ENCODE measurements at places on chromosomes 12 and 14. TPM values are rescaled to one million over a fixed set of nuclear protein-coding genes. Genes with fewer than 3 reads are reported as not detected.

- peak; percentile 72 for DNase-seq
Observed at GRCh38 chr14:76955575-76956315, 72.8 kb downstream of the IRF2BPL start.

The GALNT9 gene
- total RNA-seq: not detected

- DNase-seq: no peak
Observed at GRCh38 chr14:74176400-74176793, 62.9 kb upstream of the VSX2 start.

The AICDA gene
- not detected for total RNA-seq

GRCh38 chr12:10802587-10802986, at the start of gene TAS2R7:
Gene TAS2R7 (minus strand): TSS chr12:10802627. CDS start chr12:10802570, 57 bp downstream.
- DNase-seq: no peak

GRCh38 chr12:80411787-80412186, 32.2 kb upstream of the PTPRQ start:
- no peak for DNase-seq

GRCh38 chr12:4202487-4202886, 71.1 kb upstream of the CCND2 start:
- DNase-seq: no peak

The IL26 gene
- 2.3 TPM for total RNA-seq

The PPP4R4 gene
- total RNA-seq: 3.3 TPM

DNA sequence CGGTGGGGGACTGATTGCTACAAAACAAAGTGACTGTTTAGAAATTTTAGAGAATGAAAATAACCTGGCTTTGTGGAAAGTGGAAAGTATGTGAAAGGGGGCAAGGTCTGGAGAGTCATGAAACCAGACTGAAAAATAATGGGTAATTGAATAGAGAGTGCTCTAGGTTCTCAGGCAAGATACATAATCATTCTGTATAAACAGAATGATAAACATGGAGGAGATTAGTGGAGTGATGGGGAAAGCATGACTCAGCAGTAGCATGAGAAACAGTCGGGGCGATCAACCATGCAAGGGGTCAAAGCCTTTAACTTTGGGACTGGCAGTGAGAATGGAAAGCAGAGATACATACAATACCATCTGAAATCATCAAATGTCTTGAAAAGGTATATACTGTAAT, 332.5 kb downstream of the CCER1 start:
- DNase-seq: no peak

GRCh38 chr12:79451978-79452377, 238.8 kb downstream of the PAWR start:
- no peak for DNase-seq

- DNase-seq: peak; percentile 49
Observed at GRCh38 chr12:104680070-104680469, 223.3 kb downstream of the CHST11 start.

GRCh38 chr14:68649476-68650189, 143.2 kb downstream of the ZFP36L1 start:
- DNase-seq: no peak

DNA sequence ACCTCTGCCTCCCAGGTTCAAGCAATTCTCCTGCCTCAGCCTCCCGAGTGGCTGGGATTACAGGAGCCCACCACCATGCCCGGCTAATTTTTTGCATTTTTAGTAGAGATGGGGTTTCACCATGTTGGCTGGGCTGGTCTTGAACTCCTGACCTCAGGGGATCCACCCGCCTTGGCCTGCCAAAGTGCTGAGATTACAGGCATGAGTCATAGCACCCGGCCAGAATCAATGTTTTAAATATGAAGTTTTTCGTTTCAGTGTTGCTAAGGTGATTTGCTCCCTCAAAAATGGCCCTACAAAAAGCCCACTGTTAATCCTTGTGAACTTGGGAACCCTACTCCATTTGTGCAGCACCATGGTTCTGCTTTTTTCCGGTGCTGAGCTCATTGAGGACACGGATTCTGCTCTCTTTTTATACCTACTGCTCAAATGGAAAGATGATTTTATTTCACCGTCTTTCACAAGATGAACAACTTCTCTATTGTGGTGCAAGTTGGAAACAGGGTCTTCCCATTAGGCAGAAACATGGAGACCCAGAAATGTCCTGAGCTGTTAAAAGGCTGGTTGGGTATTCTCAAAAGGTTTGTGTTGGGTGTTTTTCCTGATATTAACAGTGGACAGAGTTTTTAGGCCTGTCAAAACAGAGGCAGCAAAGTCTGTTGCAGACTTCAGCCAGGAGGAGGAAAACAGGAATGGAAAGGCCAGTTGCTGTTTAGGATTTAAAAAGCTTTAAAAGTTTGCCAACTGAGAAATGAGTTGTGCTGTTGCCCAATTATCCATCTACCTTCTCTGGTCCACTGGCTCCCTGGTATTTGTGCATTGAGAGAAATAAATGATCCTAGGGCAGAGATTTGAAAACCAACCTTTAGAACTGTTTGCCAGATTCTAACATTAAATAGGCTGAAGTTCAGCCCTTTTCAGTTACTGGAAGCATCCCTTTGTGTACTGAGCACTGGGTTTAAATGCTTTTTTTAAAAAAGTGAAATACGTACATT, 85.8 kb downstream of the ATP23 start:
- no peak for DNase-seq

The KRT80 gene
- total RNA-seq: not detected

DNA sequence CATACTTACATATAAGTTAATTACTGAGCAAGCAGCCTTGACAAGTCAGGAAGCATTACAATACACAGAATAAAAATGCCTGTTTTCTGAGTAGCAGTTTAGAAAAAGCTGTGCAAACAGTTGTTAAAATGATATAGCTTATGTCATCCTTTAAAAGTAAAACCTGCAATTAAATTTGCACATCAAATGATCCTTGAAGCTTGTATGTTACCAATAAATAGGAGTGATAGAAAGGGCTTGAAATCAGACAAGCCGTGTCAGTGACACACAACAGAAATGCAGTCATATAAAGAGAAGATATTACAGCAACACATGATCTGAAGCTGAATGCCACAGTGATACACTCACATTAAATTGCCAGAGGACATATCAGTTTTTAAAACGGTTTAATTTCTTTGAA, 70.0 kb downstream of the EPS8 start:
- no peak for DNase-seq

DNA sequence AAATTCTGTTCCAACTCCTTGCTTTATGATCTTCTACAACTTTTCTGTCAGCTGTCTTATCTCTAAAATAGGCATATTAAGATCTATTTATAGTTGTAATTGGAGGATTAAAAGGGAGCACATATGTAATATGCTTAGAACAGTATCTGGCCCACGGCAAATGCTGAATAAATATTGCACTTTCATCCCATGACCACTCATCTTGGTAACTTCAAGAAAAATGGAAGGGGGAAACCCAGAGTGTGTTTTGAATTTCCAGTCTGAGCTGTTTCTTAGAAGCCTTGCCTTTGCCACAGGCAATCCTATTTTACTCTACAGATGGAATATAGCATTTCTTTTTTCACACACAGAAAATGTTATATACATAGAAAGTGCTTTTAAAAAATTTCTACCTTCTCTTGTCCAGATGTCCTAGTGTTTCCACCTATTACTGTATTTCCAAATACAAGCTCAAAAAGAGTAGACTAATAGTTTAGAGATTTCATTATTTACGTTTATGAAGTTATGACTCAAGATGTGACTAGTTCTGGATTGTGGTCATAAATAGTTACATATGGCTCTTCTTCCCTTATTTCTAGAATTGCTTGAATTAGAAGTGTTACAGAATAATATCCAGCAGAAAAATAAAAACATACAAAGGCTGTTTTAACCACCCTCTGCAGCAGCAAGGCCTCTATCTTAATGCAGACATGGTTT, 6.2 kb upstream of the STXBP6 start:
- no peak for DNase-seq
